ENCODE measurements at places on chromosomes 12 and 14. TPM values are rescaled to one million over a fixed set of nuclear protein-coding genes. Genes with fewer than 3 reads are reported as not detected.

Gene LRRC10
- total RNA-seq = not detected

Gene REM2
- 0.26 TPM for total RNA-seq

Gene PPP1R1A
- not detected for total RNA-seq

Gene ZNF410
- total RNA-seq = 71.6 TPM

Gene GPR137C
- total RNA-seq = 0.56 TPM

Gene RAD9B
- 1.2 TPM for total RNA-seq

Gene ARG2
- 4.0 TPM for total RNA-seq

Gene IRAK3
- 9.1 TPM for total RNA-seq

Gene MYL2
- not detected for total RNA-seq

Gene PPP1R3E
- total RNA-seq = 2.8 TPM

Gene GABARAPL1
- total RNA-seq = 55.0 TPM

Gene AMN
- total RNA-seq = not detected

Gene KRT6A
- 0.66 TPM for total RNA-seq

Gene ADAM21
- 1.2 TPM for total RNA-seq

Gene LALBA
- not detected for total RNA-seq

Gene KRT86
- total RNA-seq = 0.81 TPM

Gene PTPN21
- 10.3 TPM for total RNA-seq

Gene TCTN2
- 11.6 TPM for total RNA-seq
